Fibroblast of skin of scalp (primary cell): ENCODE measurements at places on chromosomes 5 and 9.

DNA sequence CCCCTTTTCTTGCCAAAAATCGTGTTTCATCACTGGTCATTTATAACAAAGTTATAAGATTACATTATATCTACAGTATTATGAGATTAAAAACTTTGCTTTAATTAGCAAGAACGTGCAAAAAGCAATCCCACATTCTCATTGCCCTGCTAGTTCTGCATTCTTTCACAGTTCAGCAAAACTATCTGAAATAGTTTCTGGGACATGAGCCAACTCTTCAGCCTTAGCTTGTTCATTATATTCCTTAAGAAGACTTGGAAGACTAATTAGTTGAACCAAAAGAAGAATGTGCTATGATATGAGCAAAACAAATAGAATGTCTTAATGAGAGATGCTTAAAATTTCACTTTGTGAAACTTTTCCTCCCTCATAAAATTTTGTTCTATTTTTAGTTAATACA is 76.7 kb downstream of the ITGA1 start:
- DNase-seq, result peak; percentile 88

DNA sequence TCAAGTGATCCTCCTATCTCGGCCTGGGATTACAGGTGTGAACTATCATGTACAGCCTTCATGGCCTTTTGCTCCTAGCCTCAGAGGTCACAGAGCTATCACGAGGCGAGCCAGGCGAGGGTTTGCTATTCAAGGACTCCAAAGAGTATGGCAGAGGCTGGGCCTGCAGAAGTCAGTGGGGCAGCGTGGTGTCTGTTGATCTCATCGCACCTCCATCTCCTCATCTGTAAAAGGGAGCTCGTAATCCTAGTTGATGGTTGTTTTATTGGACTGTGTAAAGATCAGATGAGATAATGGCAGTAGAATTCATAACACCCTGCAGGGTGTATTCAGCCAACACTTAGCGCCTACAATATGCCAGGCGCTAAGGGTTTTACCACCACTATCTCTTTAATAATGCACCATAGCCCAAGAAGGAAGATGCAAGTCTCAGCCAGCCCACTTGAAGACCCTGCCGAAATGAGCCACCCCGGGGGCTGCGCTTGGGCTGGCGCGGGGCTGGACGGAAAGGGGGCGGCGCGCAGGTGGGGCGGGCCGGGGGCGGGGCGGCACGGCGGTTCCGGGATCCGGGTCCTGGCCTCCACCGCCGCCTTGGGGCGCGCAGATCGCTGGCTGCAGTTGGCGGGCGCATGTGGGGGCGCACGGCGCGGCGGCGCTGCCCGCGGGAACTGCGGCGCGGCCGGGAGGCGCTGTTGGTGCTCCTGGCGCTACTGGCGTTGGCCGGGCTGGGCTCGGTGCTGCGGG is at the start of gene GALNT12:
TSS of gene GALNT12 (plus strand) at position 601 of the 744 bp plus-strand sequence. CDS start at position 630, 29 bp downstream.
- no peak for DNase-seq

DNA sequence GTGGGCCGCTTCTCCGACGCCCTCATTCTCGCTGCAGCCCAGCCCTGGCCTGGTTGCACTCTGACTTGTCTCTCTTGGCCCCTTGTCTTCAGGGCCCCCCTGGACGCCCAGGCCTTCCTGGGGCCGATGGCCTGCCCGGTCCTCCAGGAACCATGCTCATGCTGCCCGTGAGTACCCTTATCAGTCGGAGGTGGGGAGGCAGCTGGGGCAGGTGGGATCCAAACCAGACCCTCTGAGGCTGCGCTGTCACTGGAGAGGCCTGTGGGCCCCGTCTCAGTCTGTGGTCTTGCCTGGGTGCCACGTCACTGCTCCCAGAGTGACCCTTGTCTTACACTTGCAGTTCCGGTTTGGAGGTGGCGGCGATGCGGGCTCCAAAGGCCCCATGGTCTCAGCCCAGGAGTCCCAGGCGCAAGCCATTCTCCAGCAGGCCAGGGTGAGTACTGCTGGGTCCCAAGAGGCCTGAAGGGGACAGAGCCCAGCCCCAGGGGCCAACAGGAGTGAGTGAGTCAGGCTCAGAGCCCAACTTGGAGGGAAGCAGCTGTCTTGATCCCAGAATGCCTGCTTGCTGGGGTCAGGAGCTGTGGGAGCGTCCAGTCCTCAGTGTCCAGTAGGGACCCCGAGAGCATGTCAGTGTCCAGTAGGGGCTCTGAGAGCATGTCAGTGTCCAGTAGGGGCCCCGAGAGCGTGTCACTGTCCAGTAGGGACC is 109.0 kb downstream of the COL5A1 start:
- DNase-seq, result no peak

- DNase-seq, result no peak
Measured at GRCh38 chr5:119409235-119409815, 43.0 kb upstream of the HSD17B4 start.

DNA sequence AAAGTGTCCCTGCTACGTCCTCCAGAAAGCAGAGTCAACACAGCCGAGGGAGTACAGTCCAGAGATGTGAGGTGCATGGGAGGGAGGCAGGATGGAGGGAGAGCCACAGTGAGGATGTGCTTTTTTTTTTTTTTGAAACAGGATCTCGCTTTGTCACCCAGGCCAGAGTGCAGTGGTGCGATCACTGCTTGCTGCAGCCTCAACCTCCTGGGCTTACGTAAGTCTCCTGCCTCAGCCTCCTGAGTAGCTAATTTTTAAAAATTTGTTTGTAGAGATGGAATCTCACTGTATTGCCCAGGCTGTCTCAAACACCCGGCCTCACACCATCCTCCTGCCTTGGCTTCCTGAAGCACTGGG is 33.2 kb upstream of the ALDH1B1 start:
- no peak for DNase-seq

DNA sequence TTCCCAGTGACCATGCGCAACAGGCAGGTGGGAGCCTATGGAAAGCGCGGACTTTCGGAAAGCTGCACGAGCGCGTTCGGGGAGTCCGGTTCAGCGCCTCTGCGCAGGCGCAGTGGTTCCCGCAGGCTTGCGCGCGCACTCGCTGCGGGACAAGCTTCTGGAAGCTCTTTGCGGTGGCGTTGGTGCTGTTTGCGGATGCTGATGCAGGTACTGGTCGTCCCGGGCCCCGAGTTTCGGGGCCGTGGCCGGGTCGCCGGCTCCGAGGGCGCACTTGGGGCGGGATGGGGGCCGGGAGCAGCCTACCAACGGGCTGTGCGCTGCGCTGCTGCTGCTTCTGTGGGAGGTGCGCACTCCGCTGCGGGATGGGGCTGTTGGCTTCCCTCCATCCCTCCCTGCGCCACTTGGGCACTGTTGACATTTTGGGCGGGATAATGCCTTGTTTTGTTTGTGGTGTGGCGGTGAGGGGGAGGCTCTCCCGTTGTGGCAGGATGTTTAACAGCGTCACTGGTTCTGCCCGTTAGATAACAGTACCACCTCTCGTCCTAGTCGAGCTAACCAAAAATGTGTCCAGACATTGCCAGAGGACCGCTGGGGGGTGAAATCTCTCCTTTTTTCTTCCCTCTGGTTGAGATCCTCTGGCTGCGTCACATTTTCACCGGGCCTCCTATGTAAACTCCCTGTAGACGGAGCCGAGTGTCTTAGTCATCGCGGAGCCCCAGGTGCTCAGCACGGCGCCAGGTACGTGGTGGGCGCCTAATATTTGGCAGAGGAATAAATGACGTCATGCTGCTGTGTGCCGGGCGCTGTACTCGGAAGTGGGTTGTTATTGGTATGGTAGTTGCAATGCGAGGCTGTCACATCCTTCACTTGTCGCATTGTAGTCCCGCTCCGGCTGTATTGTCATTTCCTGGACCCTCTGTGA is at the start of gene ZNF483:
TSS of gene ZNF483 (plus strand) at position 124 of the 922 bp plus-strand sequence. CDS start 2,217 bp downstream, outside the sequence.
- peak; percentile 61 for DNase-seq

- no peak for DNase-seq
Measured at GRCh38 chr5:77987331-77987730, 211.2 kb upstream of the TBCA start.

DNA sequence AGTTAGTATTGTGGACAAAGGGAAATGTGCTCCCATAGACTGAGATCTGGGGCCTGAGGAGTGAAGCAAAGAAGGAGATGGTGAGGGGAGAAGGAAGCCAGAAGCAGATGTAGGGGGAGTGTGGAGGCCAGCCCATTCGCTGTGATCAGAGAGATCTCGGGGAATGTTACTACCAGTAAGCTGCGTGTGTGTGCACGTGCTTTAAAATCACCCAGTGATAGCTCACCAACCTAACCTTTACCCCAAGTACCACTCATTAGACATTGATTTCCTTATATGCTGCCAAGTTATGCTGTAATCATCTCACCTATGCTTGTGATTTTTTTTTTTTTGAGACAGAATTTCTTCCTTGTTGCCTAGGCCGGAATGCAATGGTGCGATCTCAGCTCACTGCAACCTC is 659.1 kb downstream of the IRX1 start:
- no peak for DNase-seq

GRCh38 chr5:169801324-169801777 is 164.3 kb downstream of the DOCK2 start:
- peak; percentile 25 for DNase-seq

DNA sequence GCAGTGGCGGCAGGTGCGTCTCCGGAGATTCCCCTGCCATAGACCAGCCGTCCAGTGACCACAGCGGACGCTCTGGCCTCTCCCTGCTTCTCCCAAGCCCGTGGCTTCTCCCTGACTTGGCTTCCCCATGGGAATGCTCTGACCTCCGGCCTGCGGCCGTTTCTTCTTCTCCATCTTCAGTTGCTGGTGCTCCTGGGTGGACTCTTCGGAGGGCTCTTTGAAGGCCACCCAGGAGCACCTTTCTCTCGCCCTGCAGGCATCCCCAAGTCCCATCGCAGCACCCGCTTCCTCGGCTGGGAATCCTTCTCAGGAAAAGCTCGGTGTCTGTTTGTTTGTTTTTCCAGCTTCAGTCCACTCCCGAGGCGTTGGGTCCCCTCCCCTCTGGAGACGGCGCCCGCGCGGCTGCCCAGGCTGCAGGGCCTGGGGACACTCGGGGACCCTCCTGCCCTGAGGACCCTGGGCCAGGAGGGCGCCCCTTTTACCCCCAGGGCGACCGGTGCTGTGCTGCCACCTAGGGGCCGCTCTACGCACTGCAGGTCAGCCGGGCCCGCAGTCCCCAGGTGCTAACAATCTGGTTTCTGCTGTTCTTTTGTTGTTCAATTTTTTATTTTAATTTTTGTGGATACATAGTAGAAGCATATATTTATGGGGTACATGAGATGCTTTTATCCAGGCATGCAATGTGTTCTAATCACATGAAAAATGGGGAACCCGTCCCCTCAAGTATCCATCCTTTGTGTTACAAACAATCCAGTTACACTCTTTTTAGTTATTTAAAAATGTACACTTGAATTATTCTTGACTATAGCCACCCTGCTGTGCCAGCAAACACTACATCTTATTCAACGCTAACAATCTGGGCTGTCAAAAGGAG is 197.9 kb upstream of the ADAMTS16 start:
- DNase-seq, result no peak

DNA sequence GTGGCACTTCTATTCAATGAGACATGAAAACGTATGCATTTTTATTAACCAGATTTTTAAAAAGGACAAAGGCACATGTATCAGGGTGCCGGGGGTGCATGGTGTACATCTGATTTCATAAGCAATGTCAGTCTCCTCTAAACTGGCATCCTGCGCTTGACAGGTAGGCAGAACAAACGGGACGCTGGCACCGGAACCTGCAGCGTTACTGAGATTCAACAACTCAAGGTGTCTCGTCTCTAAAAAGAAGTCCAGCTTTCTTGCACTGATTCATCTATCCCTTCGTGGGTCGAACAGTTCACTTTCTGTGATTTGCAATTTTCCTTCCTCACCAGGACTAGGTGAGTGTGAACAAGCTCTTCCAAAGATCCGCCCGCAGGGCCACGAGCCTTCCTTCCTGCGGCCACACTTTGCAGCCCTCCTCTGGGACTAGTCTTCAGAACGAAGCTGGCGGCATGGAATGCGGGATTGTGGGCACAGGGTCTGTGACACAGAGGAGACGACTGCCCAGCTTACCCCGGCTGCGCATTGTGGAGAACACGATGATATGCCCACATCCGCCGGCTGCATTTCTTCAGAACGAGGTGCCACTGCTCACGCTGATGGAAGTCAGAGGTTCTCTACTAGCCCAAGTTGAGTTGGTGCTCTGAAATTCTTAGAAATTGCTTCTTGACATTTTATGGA is 7.2 kb downstream of the SLC6A3 start:
- no peak for DNase-seq

- DNase-seq, result no peak
Measured at GRCh38 chr9:8845376-8845775, 1045.8 kb upstream of the DMAC1 start.

GRCh38 chr9:35689542-35690293 is at the start of gene TPM2:
TPM2 (minus strand) TSS chr9:35689925; CDS start chr9:35689817, 108 bp downstream.
- peak; percentile 96 for DNase-seq
